NCI-H1930 (cell line): ENCODE measurements at places on chromosomes 7 and 10.

DNA sequence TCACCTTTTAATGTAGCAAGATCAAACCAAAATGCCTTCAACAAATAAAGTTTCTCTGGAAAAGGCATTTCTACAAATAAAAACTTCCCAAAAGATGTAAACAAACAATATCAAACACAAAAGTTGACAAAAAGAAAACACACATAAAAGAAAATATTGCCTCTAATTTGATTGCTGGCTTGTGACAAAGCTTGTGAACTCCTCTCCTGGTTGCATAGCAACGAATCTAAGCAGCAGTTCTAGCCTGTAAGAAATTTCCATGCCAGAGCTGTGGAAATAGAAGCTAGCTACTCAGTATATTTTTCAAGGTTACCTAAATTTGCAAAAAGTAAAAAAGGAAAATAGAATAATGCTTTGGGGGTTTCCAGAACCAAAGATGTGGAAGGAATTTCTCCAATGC lies 173.9 kb upstream of the CDK1 start:
- no peak for DNase-seq

GRCh38 chr7:77888998-77889397 lies 90.4 kb downstream of the PHTF2 start:
- DNase-seq: no peak

- DNase-seq: no peak
Observed at GRCh38 chr7:39509912-39510311, 56.3 kb upstream of the YAE1 start.

- no peak for DNase-seq
Observed at GRCh38 chr10:103745341-103746247, 109.8 kb downstream of the SH3PXD2A start.

DNA sequence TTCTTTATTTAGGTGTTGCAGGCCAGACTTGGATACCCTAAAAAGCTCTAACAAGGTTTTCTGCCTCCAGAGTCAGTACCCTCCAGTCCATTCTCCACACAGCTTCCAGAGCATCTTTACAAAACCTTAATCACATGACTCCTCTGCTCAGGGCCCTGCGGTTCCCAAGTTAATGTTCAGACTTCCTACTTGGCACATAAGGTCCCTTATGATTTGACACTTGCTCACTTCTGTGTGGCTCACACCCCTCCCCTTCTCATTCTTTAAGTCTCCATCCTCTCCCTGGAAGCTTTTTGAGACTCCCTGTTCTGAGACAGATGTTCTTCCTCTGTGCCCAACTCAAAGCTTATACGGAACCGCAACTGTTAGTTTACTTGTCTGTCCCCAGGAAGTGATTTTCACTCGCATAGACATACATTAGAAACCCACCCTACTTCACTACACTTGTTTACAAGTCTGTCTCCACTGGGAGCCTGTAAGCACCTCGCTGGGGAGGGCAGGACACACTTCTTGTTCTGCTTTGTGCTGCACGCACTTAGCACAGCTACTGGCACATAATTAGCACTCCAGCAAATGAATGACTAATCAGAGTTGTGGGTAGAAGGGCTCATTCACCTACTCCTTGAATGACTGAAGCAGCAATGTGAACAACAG lies 154.3 kb upstream of the LAMB4 start:
- DNase-seq: no peak

DNA sequence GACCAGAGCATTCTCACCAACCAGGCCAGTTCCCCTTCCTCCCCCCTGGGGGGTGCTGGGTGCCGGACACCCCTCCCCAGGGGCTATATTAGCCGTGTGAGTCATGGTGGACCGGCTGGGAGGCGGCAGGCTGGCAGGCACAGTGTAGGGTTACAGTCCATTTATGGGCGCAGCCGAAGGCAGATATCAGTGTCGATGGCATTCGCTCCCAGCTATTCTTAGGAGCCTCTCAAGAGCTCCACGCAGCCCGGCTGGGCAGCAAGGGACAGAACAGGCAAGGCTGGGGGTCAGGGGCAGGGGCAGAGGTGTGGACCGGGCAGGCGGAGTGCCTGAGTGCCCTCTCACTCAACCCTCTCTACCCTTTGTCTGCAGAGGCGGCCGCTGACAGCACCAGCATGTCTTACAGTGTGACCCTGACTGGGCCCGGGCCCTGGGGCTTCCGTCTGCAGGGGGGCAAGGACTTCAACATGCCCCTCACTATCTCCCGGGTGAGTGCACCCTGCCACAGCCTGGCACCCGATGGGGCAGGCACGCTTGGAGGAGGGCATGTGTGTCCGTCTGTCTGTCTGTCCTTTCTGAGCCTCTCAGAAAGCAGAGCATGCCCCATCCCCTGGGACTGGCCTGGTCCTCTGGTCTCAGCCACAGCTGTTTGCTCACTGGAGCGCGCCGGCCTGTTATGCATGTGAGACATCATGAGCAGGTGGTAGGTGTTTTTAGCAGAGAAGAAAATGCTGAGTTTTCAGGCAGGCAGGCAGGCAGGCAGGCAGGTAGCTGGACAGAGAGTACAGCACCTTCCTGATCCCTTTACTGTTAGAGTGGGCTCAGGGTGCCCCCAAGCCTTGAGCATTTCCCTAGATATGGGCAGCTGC lies at the start of gene LDB3:
TSS of gene LDB3 (plus strand) at position 215 of the 869 bp plus-strand sequence. CDS start at position 396, 181 bp downstream.
- DNase-seq: no peak

DNA sequence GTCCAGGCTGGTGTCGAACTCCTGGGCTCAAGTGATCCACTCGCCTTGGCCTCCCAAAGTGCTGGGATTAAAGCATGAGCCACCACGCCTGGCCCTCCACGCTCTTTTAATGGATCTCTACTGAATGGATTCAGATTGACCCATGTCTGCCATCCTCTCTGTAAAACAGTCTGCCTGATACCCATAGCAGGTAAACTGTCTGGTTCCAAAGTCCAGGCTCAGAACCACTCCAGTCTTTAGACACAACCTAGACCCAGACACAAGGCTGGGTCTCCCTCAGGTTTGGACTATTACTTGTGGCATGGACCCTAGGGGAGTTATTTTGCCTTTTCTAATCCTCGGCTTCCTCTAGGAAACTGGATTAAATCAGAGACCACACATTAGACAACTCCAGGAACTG lies 19.1 kb downstream of the HIP1 start:
- no peak for DNase-seq

DNA sequence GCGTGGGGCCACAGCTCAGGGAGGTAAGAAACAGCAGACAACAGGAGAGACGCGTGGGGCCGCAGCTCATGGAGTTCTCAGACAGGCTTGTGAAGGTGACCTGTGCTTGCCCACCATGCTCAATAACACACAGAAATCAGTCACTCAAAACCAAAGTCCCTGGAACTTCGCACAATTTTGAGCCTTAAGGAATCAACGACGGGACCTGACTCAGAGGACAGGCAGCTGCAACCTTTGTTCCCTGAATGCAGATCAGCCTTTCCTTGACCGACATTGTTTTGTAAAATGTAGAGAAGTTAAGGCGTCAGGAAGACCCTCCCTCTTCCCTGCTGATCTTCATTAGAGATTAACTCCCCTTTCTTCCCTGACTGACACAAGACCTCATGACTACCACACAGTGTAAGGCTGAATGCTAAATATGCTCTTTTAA lies 8.5 kb upstream of the KNDC1 start:
- no peak for DNase-seq

- no peak for DNase-seq
Observed at GRCh38 chr10:97543025-97543546, 29.5 kb upstream of the ANKRD2 start.

DNA sequence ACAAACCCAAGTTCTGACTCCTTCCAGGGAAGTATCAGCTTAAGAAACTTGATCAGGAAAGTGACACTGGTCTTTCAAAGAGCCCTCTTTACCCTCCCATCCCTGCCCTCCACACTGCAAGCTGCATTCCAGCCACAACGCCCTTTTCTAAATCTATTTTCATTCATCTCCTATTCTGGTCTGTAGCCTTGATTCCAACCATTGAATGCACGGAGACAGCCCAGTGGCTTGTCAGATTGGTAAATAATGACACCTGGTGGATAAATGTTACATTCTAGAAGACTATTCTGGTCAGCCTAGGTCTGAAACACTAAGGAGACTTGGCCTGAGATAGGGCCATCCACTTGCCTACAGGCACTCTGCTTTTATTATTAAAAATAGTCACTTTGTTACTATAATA lies 20.9 kb downstream of the MORN4 start:
- DNase-seq: no peak

- DNase-seq: no peak
Observed at GRCh38 chr7:100489121-100489520, 5.4 kb downstream of the NYAP1 start.

- no peak for DNase-seq
Observed at GRCh38 chr10:43380610-43381222, 9.3 kb downstream of the FXYD4 start.

DNA sequence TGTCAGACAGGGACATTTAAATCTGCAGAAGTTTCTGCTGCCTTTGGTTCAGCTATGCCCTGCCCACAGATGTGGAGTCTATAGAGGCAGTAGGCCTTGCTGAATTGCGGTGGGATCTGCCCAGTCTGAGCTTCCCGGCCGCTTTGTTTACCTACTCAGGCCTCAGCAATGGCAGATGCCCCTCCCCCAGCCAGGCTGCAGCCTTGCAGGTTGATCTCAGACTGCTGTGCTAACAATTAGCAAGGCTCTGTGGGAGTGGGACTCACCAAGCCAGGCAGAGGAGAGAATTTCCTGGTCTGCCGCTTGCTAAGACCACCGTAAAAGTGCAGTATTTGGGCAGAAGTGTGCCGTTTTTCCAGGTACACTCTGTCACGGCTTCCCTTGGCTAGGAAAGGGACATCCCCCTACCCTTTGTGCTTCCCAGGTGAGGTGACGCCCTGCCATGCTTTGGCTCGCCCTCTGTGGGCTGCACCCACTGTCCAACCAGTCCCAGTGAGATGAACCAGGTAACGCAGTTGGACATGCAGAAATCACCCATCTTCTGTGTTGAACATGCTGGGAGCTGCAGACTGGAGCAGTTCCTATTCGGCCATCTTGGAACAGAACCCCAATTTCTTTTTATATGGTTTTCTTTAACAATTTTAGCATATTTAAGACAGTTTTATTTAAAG lies 28.4 kb upstream of the VWDE start:
- DNase-seq: no peak
